ENCODE measurements at places on chromosomes 2 and 18. TPM values are rescaled to one million over a fixed set of nuclear protein-coding genes. Genes with fewer than 3 reads are reported as not detected.

DNA sequence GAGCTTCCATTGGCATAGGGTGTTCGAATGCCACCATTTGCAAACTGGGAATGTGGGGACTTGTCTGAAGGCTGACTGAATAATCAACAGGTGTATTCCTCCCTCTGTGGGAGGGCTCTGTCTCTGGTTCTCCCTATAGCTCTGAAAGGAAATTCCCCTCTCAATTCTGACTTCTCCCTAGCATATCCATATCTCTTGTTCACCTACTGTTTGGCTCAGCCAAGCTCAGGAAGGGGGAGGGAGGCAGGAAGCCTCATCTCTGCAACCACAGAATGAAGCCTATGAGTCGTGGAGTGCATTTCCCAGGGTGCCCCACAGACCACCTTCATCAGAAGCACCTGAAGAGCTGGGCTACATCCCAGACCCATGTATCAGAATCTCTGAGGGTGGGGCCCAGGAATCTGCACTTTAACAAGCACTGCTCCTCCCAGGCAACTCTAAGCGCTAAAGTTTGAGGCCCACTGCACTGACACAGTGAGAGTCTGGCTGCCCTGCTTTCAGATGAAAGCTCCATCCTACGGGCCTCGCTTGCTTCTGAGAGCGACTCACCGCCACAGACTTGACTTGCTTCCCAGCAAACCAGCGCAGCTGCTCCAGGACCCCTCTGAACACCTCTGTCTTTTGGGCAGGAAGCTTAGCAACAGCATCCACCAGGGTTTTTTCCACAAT lies 32.0 kb downstream of the XDH start:
- no peak for ATAC-seq

GRCh38 chr2:35463805-35464596 lies 891.6 kb upstream of the CRIM1 start:
- no peak for ATAC-seq

DNA sequence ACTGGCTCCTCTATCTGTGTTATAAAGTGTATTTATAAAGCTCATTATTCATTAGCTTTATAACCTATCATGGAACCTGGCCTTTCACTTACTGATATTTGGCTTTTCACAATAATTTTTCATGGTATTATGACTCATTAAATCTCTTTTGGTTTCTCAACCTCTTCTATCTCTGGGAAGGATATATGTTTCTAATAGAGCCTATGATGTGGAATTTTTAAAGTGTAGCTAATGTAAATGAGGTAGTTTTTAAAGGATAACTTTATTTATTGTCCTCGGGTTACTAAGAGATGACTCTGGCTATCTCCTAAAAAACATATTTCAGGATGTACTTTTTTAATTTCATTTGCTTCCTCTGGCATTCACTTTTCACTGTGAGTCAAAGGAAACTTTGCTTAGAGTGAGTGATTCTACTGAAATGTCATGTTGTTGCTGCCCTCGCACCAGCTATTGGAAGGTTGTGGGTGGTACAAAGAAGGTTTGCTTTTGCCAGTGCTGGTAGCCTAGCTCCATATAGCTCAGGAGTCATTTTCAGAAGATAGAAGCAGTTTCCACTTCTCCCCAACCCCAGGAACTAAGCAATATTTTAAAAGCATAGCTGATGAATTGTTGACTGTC lies 85.2 kb upstream of the RPE start:
- ATAC-seq = no peak

Gene CEP192
- total RNA-seq = 62.0 TPM

Gene REG1B
- not detected for total RNA-seq

Gene SERPINB10
- not detected for total RNA-seq

Gene EVX2
- total RNA-seq = not detected

Gene PARD6G
- total RNA-seq = 0.98 TPM

Gene DNAH7
- not detected for total RNA-seq

Gene LDLRAD4
- total RNA-seq = 54.8 TPM

Gene SPP2
- total RNA-seq = not detected

Data from activated T-helper 17 cell treated with anti-CD3 and anti-CD28 coated beads, Interleukin-2, amount 50 U/mL, for 72 hours (primary cell).